ENCODE measurements at places on chromosomes 4 and X.

GRCh38 chrX:23478056-23478455, 143.4 kb downstream of the PTCHD1 start:
- DNase-seq: no peak

- no peak for DNase-seq
Measured at GRCh38 chr4:102868153-102868780, 525 bp upstream of the CISD2 start.

DNA sequence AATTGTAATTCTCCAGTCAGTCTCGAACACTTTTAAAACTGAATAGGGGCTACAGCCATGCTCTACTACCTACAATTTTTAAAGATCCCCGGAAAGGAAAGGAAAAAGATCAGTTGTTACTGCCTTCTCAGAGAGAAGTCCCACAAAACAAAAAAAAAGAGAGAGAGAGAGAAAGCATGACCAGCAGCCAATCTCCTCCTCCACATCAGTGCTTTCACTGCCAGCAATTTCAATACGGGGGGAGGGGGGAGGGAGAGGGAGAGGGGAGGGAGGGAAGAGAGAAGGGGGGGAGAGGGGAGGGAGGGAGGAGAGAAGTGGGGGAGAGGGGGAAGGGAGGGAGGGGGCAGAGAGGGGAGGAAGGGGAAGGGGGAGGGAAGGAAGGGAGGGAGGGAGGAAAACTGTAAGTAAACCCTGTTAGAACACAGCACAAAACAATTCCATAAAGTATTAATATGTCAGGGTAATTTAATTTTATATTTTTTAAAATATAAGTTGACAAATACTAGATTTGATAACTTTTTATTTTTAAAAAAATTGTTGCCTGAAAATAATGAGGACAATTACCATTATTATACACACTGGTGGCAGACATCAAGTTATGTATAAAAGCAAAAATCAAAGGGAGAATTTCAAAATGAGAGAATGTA, 108.0 kb downstream of the LRBA start:
- DNase-seq: no peak

- DNase-seq: no peak
Measured at GRCh38 chr4:107896158-107896645, 35.1 kb upstream of the CYP2U1 start.

DNA sequence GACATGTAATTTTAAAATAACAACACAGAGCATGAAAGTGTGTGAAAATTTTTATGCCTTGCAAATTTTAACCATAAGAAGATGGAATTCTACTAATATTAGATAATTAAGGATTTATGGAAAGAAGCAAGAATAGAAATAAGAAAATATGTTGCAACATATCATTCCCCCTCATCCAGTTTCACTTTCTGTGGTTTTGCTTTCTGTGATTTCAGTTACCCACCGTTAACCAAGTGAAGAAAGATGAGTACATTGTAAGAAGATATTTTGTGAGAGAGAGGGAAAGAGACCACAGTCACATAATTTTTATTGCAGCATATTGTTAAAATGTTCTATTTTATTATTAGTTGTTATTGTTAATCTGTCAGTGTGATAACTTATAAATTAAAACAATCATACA, 77.9 kb downstream of the ADAM29 start:
- no peak for DNase-seq

All from NCI-H526 treated with DMSO at 0.1 percent for 48 hours (cell line).